Activated gamma-delta T cell treated with anti-CD3 and anti-CD28 coated beads, Interleukin-2, amount 50 U/mL, for 16 hours (primary cell): ENCODE measurements at places on chromosomes 2 and 18.
A peak's percentile ranks its signal among the peaks of the same experiment; 100 is the strongest.

DNA sequence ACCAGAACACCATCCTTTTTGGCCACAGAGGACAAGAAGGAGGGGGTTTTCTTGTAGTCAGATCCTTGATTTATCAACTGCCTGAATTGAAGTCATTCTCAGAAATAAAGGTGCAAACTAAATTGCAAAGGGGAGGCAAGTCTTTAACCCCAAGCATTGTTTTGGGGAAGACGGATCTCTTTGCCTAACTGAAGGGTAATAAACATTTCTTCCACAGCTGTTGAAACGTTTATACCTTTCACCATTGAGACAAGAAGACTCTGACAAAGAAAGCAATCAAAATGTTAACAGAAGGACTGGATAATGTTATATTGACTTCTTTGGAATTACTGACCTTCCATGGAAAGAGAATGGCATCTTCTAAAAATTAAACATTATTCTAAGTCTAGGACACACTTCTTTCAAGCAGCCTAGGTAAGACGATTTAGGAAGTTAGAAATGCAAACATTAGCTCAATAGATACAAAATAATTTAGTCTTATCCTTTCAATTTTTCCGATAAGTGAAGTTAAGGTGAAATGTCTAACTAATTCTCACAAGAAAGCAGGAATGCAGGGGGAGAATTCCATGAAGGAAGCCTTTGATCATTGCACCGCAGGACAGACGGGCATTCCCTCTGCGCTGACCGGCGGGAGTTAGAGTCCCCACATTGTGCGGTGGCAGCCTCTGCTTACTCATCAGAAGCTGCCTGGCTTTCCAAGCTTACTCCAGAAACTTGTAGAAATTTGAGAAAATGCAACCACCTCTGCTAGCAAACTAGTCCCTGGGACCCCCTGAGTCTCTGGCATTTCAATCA is 69.4 kb upstream of the COPS8 start:
- DNase-seq = no peak

DNA sequence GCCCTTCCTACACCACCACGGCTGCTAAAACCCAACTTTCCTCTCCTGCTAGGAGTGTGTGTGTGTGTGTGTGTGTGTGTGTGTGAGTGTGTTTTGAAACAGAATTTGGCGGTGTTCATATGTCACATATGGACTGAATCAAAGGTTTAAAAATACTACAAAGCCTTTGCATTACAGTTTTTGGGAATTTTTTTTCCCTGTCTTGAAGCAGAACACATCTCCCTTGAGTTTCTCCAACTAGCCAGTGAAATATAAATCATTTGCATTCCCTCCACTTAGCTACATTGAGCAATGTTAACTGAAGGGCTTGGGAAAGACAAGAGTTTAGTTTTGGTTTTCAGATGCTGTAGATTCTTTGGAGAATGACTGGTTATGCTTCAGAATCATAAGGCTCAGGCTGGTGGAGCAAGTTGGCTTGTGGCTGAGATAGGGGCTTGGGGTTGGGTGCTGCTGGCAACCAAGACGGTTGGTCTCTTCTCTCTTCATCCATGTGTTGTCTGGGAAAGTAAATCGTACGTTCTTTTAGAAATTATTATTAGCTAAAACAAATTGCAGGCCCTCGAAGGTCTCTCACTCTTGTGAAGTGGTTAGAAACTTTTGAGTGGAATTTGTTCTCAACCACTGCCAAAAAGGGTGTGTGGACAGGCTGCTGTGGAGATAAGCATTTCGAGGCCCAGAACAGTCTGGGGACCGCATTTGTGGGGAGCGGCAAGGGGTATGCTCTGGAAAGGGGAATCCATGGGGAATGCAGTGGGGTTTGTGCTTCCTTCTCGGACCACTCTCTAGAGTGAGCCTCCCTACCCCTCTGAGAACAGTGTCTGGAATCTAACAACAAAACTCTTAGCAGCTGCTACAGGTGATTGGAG is 1.4 kb downstream of the NRP2 start:
- DNase-seq = no peak

DNA sequence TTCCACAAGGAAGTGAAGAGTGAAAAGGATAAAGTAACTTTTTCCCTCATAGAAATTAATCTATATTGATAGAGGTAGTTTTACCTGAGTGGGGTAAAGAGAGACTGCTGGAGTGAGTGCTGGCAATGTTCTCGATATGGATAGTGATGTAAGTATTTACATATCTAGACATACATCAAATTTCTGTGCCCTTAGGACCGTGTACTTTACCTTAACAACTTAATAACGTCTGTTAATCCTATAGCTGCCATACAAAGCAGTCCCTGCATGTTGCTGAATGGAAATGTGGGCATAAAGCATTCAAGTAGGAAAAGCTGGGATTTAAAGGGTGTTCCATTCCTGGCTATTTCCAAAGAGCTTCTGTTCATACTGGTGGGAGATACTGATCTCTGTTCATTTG is 162.4 kb upstream of the NOSTRIN start:
- DNase-seq = no peak

- no peak for DNase-seq
These were observed 164.2 kb upstream of the TMEM200C start for GRCh38 chr18:6059551-6059950.

- no peak for DNase-seq
These were observed 88.5 kb upstream of the RANBP2 start for GRCh38 chr2:108630567-108631405.

DNA sequence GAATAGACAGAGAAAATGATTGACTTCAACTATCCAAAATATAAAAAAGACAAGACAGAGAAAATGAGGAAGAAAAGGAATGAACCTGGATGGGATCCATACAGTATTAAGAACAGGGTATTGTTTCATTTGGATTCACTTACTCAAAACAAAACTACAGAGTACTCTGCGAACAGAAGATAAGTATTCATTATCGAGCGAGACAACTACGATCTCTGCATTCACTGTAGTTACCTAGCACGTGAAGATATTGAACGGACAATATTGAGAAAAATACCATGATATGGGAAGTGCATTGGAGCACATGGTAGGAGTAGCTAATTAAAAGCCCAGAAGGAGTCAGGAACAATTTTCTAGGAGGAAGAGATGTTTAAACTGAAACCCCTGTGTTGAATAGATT is 1.0 kb upstream of the ORC2 start:
- no peak for DNase-seq

DNA sequence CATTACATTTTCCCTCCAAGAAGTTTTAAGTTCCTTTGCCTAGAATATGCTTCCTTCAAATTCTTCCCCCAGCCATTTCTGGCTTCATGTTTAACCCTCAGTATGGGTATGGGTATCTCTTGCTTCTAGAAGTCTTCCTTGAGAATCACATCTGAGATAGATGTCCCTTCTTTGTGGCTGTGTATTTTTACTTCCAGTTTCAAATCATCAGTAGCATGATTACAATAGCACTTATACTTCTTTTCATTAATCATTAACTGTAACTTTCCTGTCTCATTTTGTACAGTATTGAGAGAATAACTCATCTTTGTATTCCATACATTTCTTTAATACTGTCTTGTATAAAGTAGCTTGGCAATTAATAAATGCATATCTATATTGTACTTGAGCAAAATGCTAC is 17.3 kb upstream of the PDE1A start:
- DNase-seq = no peak

- DNase-seq = no peak
These were observed 70.8 kb downstream of the RAPGEF4 start for GRCh38 chr2:172806493-172806892.

DNA sequence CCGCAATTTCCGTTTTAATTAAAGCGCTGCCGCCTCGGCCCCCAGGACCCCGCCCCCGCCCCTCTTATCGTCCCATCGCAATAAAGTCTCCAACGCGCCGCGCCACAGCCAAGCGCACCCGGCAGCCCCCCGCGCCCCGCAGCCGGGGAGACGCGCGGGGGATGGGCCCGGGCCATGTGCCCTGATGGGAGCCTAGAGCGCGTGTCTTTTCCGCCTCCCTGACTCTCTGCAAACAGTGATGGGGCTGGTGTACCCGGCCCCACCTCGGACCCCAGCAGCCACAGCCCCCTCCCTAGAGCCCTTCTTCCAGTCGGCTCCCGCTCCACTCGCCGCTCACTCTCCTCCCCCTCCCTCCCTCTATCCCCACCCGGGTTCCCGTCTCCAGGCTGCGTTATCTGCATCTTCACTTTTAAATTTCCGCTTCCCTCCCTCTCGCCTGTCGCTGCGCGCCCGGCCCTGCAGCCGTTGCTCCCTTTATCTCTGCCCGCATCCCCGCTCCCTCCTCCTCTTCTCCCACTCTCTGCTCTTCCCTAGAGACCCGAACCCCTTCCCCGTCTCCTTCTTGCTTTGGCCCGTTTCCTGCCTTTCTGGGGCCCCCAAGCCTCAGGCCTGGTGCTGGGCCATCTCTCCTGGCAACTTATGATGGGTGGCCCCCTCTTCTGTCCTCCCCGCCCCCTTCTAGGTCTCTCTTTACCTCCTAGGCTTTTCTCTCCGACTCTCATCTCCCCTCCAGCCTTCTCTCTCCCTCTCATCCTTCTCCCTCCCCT is 524 bp upstream of the FEV start:
- DNase-seq = no peak

DNA sequence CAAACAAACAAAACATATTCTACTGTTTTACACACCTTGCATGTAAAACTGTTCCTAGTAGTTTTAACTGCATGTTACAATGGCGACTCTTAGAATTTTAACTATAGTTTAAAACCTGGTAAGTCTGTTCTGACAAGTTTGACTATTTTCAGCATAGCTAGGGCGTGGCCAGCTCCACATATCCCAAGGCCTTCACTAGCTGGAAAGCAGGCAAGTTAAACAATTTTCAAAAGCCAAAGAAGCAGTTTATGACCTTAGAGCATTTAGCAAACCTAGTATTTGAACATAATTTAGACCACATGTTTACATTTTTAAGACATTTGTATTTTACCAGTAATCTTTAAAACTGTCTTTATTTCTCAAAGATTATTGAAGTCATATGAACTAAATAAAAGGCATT is 402.8 kb upstream of the SYT4 start:
- no peak for DNase-seq

DNA sequence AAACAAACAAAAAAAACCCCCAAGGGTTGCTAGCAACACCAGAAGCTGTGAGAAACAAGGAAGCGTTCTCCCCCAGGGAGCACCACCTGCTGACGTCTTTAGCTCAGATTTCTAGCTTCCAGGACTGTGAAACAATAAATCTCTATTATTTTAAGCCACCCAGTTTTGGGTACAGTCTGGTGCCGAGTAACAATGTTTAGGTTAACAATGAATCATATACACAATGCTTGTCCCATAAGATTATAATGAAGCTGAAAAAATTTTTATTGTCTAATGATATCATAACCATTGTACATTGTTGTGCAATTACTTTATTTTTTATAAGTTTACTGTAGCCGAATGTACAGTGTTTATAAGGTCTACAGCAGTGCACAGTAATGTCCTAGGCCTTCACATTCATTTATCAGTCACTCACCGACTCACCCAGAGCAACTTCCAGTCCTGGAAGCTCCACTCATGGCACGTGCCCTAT is 72.1 kb upstream of the CAB39 start:
- DNase-seq = no peak

- no peak for DNase-seq
These were observed 416.6 kb downstream of the DSC3 start for GRCh38 chr18:30625961-30626360.

GRCh38 chr18:26621161-26622026 is 73.0 kb upstream of the KCTD1 start:
- no peak for DNase-seq

- peak; percentile 60 for DNase-seq
These were observed 336.2 kb downstream of the ZEB2 start for GRCh38 chr2:144183727-144184126.
